Adrenal gland (tissue), 19 donors: ENCODE measurements at places on chromosomes 5 and 9.
A peak's percentile ranks its signal among the peaks of the same experiment; 100 is the strongest.

DNA sequence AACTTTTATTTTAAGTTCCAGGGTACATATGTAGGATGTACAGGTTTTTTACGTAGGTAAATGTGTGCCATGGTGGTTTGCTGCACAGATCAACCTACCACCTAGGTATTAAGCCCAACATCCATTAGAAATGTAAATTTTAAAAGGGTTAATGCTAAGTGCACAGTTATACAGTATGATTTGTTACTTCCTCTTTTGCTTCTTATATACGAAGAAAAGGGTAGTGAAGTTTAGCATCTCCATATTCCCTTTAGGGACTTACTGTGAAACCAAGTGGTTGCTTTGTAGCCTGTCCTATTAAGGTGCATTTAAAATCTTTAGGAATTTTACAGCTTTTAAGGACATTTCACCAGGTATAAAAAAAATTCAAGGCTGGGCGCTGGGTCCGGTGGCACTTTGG lies 46.4 kb downstream of the RBM27 start:
- DNase-seq, result no peak

- DNase-seq, result no peak
These were observed 17.8 kb downstream of the SERINC5 start for GRCh38 chr5:80238097-80238496.

- DNase-seq, result no peak
These were observed 113.9 kb downstream of the TAF11L14 start for GRCh38 chr5:17748201-17748600.

GRCh38 chr9:137658781-137659180 lies 40.0 kb downstream of the EHMT1 start:
- DNase-seq, result no peak

GRCh38 chr5:169467041-169467771 lies 116.4 kb upstream of the SPDL1 start:
- no peak for DNase-seq

DNA sequence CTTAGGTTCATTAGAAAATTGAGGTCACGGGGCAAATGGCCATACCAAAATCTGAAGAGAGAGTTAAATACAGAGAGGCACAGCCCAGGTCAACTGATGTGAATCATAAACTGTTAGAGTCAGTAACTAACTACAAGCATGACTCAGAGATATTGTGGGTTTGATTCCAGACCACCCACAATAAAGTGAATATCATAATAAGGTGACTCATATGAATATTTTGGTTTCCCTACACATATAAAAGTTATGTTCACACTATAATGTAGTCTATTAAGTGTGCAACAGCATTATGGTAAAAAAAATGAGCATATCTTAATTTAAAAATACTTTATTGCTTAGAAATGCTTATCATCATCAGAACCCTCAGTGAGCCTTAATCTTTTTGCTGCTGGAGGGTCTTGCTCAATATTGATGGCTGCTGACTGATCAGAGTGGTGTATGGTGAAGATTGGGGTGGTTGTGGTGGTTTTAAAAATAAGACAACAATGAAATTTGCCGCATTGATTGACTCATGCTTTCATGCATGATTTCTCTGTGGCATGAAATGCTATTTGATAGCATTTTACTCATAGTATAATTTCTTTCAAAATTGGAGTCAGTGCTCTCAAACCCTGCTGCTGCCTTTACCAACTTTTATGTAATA lies 53.1 kb upstream of the EDIL3 start:
- no peak for DNase-seq

GRCh38 chr5:65126542-65127069 lies 355.1 kb downstream of the ADAMTS6 start:
- DNase-seq, result no peak

DNA sequence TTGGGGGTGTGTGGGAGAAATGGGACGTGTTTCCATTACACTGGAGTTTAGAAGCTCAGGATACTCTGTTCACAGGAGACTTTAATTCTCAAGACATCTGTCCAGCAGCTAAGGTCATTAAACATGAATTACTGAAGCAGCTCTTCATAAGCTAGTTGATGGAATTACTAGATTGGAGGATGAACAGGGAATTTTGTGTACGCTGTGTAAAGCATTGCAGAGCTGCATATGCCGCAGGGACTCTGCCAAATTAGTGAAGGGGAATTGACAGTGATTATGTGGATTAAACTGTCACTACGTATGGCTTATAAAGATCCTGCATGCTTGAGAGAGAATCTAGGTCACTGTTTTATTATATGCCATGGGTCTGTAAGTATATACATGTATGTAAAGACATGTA lies 177.5 kb upstream of the TBC1D2 start:
- DNase-seq, result no peak

DNA sequence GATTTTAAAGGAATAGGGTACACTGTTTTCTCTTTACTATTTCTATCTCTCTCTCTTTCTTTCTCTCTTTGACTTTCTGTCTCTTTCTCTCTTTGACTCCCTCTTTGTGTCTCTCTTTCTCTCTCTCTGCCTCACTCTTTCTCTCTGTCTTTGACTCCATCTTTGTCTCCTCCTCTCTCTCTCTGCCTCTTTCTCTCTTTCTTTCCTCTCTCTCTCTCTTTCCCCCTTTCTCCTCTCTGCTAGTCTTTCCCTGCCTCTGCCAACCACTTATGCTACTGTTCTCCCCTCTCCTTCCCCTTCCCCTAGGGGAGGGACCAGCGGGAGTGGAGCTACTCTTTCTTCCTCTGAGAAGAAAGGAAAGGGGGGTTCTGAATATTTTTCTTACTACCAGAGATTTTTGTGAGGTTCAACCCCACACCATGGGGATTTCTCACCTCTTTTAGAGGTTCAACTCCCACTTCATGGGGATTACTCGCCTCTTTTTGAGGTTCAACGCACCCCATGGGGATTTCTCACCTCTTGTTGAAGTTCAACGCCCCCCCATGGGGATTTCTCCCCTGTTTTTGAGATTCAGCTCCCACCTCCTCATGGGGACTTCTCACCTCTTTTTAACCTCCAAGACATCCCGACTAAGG lies 309.9 kb downstream of the NR3C1 start:
- no peak for DNase-seq

DNA sequence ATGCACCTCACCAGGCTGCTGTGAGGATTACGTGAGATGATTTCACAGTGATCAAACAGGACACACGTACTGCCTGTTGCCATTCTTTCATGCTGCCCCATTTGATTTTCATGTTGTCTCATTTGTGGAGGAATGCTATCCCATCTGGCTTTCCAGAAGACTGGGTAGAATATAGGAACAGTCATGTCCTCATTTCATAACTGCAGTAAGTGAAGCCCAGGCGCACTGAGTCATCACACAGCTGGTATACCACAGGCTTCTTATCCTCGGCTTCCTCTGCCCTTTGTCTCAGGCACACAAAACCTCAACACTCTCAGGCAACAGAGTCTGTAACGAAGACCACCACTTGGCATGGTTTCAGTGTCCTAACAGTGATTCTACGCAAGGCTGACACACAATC lies 62.3 kb downstream of the LHFPL2 start:
- peak; percentile 41 for DNase-seq

- DNase-seq, result no peak
These were observed 153.0 kb upstream of the SMC2 start for GRCh38 chr9:103941104-103941503.

DNA sequence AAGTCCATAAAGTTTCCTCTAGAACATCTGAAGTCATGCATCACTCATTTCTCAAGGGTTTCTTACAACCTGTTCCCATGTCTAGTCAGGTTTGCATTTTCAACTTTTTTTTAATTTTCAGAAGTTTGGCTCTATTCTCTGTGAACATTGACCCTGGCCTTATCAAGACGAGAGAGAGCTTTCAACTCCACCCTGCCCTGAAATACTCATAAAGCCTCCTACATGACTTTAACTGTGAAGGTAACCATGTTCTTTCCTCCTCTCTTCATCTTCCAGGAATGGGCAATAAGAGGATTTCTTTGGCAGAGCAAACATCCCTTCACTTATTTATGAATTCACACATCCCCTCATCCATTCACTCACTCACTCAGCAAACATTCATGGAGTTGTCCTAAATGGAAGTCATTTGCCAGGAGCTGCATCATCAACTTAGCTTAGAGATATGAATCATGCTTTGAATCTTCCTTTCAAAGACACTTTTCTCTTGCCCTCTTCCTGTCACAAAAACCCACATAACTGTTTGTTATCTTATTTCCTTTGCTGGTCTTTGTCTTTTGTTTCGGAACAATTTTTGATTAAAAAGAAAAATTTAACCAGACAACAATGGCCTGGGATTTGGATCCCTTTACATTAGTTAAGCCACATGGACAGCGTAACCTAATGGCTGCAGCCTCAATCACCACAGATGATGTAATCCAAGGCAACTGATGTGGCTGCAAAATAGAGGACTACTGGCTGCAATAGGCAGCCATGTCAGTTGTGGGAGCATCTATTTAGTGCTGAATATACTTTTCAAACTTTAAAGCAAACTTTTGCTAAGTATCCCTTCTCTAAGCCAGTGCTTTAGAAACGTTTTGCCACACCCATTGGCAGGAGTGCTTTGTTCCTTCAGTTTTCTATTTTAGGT lies 43.0 kb upstream of the GNAQ start:
- no peak for DNase-seq

- DNase-seq, result no peak
These were observed 9.2 kb downstream of the GALNT10 start for GRCh38 chr5:154199671-154200220.

DNA sequence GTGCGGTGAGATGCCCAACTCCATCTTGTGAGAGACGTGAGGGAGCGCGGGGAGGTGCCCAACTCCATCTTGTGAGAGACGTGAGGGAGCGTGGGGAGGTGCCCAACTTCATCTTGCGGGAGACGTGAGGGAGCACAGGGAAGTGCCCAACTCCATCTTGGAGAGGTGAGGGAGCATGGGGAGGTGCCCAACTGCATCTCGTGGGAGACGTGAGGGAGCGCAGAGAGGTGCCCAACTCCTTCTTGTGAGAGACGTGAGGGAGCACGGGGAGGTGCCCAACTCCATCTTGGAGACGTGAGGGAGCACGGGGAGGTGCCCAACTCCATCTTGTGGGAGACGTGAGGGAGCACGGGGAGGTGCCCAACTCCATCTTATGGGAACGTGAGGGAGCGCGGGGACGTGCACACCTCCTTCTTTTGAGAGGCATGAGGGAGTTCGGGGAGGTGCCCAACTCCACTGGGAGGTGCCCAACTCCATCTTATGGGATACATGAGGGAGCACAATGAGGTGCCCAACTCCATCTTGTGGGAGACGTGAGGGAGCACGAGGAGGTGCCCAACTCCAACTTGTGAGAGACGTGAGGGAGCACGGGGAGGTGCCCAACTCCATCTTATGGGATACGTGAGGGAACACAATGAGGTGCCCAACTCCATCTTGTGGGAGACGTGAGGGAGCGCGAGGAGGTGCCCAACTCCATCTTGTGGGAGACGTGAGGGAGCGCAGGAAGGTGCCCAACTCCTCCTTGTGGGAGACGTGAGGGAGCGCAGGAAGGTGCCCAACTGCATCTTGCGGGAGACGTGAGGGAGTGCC lies 235.4 kb downstream of the CACNA1B start:
- no peak for DNase-seq

DNA sequence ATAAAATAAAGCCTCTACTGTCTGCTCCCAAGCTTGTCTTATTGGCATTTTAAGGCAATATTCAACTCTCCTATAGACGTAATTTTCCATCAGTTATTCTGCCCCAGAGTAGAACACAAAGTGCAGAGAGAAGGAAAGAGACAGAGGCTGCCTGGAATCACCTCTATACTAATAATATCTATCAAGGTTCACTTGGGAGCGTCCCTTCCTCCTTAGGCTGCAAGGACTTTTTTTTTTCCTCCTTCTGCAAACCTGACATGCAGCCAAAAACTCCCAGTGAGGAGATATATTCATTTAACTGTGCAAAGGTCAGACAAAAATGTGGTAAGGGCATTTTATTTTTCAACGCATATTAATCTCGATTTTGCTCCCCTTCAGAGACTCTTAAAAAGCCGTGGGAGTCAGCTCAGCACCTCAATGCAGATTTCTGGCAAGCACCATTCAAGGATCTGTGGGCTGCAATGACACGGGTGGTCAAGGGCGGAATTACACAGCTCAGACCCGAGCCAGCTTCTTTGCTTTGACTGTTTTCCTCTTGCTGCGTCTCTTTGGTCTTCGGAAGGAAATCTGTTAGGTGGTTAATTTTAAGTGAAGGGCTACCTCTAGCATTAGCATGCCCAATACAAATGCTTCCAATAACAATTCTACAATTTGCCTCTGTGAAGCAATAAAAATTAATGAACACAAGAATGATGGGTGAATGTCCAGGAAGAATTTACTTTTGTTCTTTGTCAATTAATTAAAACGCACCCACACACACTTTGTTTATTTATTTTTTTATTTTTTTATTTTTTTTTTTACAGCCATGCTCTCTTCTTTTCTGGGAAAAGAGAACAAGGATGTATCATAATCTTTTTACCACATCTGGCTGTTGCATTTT lies 587.7 kb upstream of the GRAMD2B start:
- DNase-seq, result peak; percentile 17

GRCh38 chr9:121676926-121677325 lies 25.5 kb downstream of the DAB2IP start:
- no peak for DNase-seq

DNA sequence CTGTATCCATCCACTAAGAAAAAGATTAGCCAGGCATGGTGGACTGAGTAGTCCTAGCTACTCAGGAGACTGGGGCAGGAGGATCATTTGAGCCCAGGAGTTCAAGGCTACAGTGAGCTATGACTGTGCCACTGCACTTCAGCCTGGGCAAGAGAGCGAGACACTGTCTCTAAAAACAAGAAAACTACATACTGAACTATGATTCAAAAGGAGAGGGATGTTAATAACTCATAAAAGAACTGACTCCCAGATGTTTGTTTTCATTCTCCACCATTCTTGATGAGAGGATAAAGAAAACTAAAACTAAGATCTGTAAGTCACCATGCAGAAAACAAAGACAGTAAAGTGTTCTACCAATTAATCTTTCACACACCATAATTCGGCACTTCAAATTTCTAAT lies 53.5 kb downstream of the AUH start:
- no peak for DNase-seq
